ENCODE measurements at places on chromosomes 16 and 17.

- DNase-seq: no peak
Observed at GRCh38 chr16:55126456-55126855, 195.8 kb downstream of the IRX5 start.

DNA sequence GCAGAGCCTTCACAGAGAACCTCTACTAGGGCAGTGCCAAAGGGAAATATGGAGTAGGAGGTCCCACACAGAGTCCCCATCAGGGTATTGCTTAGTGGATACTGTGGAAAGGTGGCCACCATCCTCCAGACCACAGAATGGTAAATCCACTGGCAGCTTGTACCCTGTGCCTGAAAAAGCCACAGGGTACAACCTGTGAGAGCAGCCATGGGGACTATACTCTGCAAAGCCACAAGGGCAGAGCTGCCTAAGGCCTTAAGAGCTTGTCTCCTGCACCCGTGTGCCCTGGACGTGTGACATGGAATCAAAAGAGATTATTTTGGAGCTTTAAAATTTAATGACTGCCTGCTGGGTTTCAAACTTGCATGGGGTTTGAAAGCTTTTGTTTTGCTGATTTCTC, 118.0 kb upstream of the SEC14L1 start:
- DNase-seq: no peak

- no peak for DNase-seq
Observed at GRCh38 chr16:21720533-21720932, 56.8 kb downstream of the OTOA start.

GRCh38 chr17:45703806-45704205, 80.3 kb upstream of the CRHR1 start:
- DNase-seq: no peak

DNA sequence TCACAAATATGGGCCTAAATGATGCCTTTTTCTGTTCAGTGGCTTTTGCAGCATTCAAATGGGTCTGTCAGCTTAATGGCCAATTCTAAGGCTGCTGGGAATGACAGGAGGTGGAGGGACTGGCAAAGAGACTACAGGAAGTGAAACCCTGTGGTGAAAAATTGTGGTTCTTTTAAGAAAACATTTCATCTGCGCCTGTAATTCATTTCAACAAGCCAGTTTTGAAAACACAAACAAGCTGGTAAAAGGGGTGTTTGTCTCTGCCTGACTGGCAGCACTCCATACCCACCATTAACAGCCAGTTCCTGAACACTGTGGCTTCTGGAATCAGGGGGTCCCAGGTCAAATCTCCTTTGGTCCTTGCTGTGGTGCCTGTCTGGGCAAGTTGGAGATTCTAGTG, 3.6 kb upstream of the KDM8 start:
- DNase-seq: peak; percentile 11

DNA sequence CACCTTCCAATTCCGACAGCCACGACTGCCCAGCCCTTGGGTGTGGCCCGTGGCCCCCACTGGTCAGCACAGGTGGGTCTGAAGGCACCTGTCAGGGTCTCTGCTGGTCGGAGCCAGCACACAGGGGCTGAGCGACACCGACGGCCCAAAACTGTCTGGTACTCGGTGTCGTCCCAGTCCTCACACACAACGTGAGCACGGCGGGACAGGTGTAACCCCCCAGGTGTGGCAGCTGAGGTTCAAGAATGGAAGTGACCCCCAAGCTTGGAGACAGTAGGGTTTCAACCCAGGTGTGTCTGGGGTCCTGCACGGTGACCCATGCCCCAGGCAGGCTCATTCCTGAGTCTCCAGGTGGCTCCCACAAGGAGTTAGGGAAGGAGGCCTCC, 1.0 kb downstream of the GALNS start:
- no peak for DNase-seq

- no peak for DNase-seq
Observed at GRCh38 chr16:23269248-23269953, 32.7 kb upstream of the SCNN1B start.

- no peak for DNase-seq
Observed at GRCh38 chr17:72126575-72127486, 6.0 kb downstream of the SOX9 start.

DNA sequence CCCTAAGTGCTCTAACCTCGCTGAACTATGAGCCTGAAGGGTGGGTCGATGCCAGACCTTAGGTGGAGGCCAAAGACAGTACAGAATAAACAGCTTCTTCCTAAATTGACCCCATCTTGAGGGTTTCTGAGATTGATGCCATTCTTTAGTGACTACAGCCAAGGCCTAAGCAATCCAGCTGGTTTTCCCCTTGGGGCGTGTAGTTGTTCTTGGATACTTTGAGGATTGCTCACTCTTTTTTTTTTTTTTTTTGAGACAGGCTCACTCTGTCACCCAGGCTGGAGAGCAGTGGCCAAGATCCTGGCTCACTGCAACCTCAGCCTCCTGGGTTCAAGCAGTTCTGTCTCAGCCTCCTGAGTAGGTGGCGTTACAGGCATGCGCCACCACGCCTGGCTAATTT, 2.0 kb downstream of the OVCA2 start:
- DNase-seq: no peak

- DNase-seq: no peak
Observed at GRCh38 chr16:76518781-76519180, 241.6 kb downstream of the CNTNAP4 start.

GRCh38 chr16:49836668-49837067, 19.2 kb downstream of the ZNF423 start:
- DNase-seq: no peak

GRCh38 chr16:67257486-67258160, 8.8 kb downstream of the SLC9A5 start:
- DNase-seq: no peak

- DNase-seq: no peak
Observed at GRCh38 chr17:71458322-71458721, 662.5 kb upstream of the SOX9 start.

GRCh38 chr17:4642286-4642685, 808 bp upstream of the ALOX15 start:
- DNase-seq: no peak

GRCh38 chr16:72673118-72673517, 374.8 kb downstream of the ZFHX3 start:
- DNase-seq: no peak

DNA sequence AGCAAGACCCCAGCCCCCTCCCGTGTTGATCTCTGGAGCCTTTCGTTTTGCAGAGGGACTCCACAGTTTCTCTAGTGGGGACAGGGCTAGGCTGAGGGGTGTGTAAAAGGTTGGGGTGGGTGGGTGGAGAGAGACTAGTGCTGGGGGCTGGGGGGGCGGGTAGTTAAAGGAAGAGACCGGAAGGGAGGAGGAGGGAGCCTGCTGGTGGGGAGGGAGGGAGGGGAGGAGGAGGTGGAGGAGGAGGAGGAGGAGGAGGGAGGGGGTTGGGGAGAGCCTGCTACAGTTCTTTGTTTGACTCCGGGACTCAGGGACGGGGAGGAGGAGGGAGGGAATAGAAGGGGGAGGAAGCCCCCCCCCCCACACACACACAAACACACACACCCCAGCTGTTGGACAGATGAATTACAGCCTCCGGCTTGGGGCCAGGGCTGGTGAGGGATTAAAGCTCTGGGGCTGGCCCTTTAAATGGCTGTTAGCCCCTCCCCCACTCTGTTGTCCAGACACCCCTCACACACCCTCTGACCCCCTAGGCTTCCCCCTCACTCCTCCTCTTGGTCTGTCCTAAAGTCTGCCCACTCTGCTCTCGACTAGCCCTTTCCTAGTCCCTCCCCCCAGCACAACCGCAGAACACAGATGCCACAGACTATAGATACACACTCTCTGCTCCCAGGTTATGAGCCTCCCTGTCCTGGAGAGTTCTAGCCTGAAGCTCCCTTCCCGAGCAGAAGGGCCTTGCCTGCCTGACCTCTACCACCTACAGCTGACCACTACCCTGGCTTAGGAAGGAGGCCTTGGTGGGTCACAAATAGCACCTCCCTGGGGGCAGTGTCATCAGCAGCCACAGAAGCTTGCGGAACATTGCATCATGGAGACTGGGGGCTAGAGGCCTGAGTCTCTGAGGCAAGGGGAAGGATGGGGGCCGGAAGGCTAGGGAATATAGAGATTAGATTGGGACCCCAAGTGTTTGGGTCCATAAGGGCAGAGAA, 4.4 kb downstream of the KDM6B start:
- DNase-seq: no peak

GRCh38 chr16:71693164-71693563, 31.3 kb downstream of the PHLPP2 start:
- DNase-seq: no peak

GRCh38 chr17:72810991-72811508, 281.4 kb downstream of the SLC39A11 start:
- no peak for DNase-seq

DNA sequence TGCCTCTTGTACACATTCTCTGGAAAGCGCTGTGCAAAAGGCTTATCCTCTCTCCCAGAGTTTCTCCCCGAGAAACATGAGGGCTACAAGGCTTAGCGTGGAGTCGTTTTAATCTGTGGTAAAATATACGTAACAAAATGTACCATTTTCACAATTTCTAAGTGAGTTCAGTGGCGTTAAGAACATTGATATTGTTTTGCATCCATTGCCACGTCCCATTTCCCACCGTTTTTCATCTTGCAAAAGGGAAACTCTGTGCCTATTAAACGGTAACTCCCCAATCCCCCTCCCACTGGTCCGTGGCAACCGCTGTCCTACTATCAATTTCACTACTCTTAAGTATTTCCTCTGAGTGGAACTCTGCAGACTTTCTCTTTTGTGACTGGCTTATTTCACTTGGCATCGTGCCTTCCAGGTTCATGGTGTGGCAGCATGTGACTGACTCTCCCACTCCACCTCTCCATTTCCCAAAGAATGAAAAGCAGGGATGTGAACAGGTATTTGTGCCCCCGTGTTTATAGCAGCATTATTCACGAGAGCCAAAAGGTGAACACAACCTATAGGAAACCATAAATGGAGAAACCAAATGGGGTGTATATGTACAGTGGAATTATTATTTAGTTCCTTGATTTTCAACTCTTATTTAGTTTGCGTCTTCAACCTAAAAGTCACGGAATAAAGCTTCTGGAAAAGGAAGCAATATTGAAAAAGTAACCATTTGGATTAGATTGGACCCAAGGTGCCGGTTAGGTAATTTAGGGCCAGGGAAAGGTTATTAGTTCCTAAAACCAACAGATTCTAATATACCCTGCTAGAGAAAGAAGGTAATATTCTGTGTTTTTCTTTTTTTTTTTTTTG, 1.1 kb upstream of the USP32 start:
- no peak for DNase-seq

GRCh38 chr16:287298-287811, 4.4 kb downstream of the PDIA2 start:
- DNase-seq: no peak

DNA sequence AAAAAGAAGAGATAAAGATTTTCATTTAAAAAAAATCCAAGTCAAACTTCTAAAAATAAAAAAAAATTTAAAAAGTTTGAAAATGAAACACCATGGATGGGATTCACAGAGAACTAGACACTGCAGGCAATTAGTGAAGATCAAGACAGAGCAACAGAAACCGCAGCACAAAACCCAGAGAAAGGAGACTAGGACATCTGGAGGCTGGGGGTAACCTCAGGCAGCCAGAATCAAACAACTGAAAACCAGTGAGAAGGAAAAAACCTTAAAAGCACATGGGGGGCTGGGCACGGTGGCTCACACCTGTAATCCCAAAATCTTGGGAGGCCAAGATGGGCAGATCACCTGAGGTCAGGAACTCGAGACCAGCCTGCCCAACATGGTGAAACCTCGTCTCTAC, 30.6 kb downstream of the LITAFD start:
- no peak for DNase-seq

- DNase-seq: peak; percentile 72
Observed at GRCh38 chr17:8225813-8226535, 15.6 kb upstream of the AURKB start.

DNA sequence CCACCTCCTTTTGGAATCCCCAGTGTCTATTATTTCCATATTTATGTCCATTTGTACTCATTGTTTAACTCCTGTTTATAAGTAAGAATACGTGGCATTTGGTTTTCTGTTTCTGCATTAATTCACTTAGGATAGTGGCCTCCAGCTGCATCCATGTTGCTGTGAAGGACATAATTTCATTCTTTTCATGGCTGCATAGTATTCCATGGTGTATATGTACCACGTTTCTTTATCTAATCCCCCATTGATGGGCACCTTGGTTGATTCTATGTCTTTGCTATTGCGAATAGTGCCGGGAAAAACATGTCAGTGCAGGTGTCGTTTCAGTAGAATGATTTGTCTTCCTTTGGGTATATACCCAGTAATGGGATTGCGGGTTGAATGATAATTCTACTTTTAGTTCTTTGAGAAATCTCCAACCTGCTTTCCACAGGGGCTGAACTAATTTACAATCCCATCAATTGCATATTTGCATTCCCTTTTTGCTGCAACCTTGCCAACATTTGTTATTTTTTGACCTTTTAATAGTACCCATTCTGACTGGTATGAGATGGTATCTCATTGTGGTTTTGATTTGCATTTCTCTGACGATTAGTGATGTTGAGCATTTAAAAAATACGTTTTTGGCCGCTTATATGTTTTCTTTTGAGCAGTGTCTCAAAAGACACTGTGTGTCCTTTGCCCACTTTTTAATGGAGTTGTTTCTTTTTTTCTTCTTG, 373.2 kb upstream of the TNRC6C start:
- DNase-seq: no peak

- no peak for DNase-seq
Observed at GRCh38 chr17:68792042-68792685, 163.0 kb downstream of the ABCA8 start.

DNA sequence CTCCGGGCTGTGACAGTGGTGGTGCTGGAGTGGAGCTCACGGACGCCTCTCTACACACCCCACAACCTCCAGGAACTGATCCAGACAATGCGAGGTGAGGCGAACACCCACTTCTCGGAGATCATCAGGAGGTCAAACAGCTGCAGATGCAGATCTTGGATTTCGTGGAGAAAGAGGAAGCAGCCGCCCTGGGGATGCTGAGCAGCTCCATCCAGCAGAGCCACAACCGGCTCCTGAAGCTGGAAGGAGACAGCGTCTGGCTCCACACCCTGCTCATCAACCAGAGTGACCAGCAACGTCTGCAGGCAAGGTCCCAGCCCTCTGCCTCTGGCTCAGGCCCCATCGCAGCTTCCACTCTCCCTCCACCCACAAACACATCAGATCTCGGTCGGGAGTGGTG, 13.2 kb upstream of the SLC16A5 start:
- no peak for DNase-seq

GRCh38 chr16:84919708-84920107, 91.6 kb downstream of the ZDHHC7 start:
- DNase-seq: no peak

DNA sequence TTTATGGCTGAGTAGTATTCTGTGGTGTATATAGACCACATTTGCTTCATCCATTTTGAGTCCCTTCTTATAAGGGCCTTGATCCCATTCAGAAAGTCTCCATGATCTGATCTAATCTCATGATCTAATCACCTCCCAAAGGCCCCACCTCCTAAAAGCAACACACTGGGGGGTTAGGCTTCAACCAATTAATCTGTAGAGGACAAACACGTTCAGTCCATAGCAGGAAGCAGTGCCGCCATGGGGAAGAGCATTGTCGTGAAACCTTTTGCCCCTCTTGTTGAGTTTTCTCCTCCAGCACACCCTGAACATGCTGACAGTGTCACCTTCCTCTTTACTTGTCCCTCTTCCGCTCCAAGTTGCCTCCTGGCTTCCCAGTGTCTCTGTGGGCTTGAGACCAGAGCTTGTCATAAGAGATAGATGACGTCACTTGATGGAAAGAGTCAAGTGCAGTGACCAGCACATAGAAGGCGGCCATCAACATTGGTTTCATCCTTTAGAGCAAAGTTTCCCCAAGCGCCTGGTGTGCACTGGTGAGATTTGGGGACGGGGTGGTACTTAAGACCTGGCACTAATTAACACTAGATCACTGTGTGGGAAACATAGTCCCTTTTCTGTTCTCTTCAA, 74.1 kb downstream of the PRKCB start:
- DNase-seq: no peak

Measured in CD8-positive, alpha-beta T cell (primary cell).